ENCODE measurements at places on chromosomes 11 and 22.

- peak; percentile 19 for DNase-seq
Measured at GRCh38 chr11:68839911-68840641, 1.6 kb downstream of the CPT1A start.

DNA sequence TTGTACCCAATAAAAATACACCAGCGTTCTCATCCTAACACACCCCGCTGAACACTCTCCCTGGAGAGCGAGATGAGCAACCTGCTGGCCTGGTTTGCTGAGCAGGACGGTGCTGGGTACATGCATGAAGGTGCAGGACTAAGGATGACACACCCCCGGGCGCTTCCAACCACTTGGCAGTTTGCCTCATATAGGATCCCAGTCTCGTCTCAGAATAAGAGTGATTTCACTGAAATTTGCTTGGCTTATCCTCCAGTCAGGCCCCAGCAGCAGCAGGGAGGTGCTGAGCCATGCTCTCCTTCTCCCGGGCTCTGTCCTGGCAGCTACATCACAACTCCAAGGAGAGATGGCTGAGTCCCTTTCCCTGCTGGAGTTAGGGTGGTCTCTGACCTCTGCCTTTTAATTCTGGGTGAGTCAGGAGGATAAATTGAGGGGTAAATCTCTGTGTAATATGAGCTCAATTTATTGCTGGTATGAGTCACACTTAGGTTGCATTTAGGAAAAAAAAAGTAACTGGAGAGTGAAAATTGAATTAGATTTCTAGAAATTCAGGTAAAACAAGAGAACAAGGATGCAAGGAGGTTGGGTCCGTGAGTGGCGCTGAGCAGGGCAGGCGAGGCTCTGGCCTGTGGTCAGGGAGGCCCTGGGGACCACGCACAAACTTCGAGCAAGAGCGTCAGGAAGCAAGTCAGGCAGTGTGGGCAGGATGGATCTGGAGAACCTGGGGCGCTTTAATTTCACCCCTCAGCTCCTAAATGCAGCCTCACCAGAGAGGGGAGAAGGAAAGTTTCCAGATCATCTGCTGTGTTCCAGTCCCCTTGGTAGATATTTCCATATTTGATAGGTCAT is 974.0 kb downstream of the TBC1D22A start:
- DNase-seq, result no peak

DNA sequence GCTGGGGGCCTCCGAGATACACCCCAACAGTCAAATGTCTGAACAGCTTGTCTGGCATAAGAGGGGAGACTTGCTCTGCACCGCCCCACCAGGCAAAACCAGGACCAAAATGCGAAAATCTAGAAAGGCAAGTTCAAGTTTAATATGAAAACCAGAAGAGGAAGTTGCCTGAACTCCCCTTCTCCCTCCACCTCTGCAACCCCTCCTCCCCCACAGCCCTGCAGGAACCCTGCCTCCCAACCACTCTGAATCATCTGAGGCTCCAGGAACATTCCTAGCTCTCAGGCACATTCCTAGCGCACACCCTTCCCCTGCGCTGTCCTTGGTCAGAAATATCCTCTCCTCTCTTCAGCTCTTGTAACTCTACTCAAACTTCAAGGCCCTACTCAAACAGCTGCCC is 36.7 kb downstream of the ISX start:
- no peak for DNase-seq

DNA sequence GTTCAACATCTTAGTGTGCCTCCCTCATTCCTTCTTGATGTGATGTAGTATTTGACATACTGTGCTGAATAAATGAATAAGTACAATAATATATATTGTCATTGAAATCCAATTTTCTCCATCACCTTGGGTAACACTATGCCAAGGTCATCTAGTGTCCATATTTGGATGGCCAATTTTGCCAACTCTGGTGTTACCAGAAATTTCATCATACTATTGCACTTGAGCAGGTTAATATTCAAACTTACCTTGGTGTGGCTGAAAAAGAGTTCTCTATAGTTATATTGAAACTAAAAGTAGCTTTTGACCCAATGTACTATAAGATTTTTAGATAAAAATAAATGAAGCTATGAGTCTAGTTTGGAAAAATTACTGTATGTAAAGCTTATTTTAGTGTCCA is 98.2 kb upstream of the SLC6A5 start:
- no peak for DNase-seq

DNA sequence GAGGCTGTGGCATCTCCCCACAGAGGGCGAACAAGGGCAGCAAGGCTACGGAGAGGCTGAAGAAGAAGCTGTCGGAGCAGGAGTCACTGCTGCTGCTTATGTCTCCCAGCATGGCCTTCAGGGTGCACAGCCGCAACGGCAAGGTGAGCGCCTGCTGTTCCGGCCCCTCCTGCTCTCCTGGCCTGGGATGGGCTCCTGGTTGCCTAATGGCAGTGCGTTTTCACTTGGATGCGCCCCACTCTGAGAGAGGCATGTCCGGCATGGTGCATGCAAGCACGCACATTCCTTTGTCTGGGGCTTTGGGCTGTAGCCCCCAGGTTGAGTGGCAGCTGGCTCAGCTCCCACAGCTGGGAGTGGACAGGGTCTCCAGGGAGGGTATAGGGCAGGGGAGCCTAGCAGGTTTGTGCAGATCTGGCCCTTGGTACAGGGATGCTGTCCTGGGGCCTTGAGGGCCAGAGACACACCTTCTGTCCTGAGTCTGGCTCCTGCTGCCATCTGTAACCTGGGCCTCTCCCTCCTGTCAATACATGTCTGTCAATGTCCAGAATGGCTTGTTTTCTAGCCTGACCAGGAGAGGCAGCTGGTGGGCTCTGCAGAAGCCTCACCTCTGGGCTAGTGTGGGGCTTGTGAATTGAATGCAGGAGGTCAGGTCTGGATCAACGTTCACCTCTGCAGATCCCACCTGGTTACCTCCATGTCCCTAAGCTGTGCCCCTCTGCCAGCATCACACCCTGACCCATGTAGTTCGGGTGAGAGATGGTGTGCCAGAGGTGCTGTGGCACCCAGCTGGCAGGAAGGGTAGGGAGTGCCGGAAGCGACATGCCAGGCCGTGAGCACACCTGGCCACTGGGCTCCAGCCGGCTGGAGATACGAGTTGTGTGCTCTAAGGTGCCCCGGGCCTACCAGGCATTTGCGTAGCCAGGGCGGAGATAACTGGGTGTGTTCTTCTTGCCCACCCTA is 107.1 kb downstream of the BCR start:
- no peak for DNase-seq

DNA sequence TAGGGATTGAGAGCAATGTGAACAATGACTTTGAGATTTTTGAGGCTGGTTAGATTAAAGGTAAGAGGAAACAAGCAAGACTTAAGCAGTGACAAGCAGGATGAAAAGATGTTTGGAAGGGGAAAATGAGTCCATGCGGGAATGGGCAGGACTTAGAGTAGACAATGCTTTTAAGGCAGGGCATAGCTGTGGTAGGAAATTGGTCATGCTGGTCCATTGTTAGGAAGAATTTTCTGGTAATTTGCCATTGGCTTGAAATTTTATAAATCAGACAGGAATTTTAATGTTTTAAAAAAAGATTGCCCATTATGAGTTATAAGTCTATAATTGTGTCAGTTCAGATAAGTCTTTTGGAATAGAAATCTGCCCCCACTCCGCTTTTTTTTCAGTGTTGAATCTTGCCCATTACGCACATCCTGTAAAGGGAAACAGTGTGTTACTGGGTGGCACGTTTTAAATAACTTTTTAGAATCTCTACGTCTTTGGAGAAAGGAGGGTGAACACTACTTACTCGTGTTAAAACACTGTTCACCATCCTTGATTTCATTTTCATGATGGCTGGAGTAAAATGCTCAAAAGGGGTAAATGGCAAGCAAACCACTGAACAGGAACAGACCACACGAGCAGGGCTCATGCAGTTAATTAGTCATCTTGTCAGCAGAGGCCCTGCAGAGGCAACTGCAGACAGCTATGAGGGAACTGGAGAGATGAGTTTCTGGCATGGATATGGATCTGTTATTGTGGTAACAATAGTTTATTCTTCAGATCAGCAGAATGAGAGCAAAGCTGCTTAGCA is 25.0 kb downstream of the SWAP70 start:
- DNase-seq, result no peak

- peak; percentile 86 for DNase-seq
Measured at GRCh38 chr11:44094260-44094868, 1.1 kb upstream of the EXT2 start.

DNA sequence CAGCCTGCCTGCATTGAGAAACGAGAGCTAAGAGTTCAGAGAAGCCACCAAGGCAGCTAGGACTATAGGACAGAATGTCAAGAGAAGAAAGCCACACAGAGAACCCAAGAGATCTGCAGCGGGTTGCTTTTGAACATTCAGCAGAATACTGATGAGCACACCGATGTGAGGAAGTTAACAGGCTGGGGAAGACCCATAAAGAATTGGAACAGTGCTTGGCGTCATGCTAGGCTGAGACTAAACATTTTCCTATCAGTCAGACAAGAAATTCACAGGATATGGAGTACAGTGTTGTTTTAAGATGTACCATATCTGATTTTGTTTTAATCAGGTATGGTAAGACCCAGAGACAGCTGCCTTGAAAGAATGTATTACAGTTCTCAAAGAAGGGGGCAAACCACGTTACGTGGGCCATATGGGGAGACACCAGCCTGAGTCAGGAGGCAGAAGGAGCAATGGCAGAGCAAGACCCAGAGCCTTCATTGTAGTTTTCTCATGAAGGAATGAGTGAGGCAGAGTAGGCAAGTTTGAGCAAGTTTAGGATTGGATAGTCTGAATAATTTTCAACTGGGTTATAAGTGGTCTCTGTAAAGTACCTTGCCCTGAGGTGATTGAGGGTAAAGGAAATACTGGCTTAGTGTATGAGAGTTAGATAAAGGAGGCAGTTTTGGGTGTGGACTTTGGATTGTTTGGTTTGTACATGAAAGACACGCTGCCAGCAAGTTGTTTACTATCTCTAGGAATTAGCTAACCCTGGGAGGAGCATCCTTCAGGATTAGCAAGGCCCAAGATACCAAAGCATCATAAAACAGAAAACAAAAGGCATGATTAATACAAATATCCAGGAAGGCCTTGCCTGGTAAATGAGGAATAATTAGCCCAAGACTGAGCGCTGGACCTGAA is 14.3 kb downstream of the LRRC75B start:
- DNase-seq, result no peak

Measured in activated CD4-positive, alpha-beta T cell treated with anti-CD3 and anti-CD28 coated beads for 4 hours (primary cell).